ENCODE measurements at places on chromosomes 7 and 10.

DNA sequence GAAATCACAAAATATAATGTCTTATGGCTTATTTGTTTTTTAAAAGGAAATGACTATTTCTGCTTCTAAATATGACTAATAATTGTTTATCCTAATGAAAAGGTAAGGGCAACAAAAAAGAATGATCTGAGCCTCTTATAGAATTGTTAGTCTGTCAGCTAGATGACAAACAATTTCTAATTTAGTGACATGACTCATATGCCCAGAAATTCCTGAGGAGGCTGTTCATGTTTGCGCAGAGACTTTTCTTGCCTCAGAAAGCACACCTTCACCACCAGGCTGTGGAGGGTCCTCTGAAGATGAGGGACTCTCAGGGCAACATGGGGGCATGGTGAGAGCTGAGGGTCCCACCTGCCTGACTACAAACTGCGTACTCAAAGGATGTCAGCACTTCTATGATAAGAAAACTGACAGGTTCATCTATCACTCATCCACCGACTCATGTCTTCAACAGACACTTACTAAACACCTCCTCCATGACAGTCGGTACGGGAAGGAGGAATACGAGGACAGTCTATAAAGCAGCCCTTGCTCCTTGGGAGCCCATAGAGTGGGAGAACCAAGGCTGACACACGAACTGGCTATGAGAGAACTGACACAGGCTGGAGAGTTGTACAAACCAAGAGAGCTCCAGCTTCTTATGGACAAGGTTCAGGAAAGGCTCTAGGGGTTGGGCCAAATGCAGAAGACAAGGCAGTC lies 102.0 kb downstream of the PKD1L1 start:
- DNase-seq, result no peak

DNA sequence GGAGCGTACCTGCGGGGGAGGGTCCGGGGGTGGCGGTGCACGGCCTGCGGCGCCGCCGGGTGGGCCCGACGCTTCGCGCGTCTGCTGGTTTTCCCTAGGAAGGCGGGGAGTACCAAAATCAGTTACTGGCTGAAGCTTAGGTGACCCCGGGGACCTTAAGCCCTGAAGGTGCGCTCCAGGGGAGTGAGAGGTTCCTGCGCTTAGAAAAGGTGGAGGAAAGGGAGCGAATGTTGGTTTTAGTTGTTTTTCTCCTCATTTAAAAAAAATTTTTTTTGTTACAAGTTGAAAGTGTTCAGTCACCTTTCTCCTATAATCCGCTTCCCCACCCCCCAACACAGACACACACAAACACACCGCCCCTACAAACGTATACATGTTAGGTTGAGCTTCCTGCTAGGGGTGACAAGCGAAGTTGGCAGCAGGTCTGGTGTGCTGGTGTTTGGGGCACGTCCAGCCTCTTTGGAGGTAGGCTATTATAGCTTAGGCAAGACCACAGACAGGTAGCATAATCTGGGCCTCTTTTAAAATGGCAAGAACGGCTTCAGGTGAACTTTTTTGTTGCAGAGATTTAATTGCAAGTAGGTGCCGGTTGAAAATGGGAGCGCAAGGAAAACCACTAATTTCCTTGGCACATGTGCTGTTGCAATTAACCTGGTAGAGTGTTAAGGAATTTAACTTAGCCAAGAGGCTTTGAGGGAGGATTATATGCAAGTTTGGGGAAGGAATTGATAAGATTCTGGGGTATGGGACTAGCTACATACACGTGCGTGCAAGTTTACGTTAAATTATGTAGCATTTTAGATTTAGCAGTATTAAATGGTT lies 945 bp downstream of the ADD3 start:
- peak; percentile 29 for DNase-seq

DNA sequence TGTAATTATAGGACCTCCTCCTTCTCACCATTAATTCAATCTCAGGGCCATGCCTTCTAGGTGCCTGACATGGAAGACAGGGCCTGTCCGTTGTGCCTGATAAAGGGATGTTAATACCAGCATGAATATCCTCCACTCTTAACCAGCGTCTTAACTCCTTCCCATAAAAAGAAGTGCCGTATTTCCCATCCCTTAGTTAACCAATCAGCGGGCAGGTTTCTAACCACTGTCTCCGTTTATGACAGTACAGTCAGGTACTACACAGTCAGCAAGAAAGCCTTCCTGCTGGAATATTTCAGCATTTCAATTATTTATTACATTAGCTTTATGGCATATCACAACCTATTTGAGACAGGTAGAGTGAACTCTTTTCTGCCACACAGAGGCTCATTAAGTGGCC lies 308.6 kb upstream of the FZD8 start:
- DNase-seq, result no peak

GRCh38 chr7:34841326-34841725 lies 183.3 kb downstream of the NPSR1 start:
- no peak for DNase-seq

GRCh38 chr10:34593930-34594329 lies 221.2 kb downstream of the PARD3 start:
- no peak for DNase-seq

DNA sequence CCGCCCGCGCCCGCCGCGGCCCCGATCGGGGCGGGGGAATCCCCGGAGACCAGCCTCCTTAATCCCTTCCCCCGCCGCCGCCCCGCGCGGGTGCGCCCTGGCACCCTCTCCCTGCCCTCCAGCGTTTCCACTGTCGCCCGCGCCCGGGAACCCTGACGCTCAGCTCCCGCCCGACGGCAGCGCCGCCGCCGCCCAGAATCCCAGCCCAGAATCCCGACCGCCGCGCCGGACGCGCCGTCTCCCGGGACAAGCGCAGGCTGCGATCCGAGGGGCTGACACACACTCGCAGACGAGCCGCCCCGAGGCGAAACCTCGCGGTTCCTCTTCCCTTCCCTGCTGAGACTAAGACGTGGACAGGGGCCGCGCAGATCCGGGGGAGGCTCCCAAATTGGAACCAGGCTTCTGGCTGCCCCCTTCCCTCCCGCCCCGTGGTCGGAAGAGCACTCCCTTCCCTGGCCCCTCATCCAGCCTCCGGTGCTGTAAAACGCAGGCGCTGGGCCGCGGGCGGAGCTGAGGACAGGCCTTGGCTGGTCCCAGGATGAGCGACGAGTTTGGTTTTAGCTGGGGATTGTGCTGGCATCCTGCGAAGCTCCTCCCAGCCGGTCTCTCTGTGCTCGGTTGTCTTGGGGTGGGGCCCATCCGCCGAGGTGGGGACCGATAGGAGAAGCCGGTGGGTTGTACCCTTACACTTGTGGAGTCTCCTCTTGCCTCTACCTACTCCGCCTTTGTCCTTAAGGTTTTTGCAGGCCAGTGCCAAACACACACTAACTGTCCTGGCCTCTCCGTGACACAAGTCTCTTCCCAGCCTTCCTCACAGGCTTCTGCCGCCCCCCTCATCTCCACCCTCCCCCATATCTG lies 1.1 kb downstream of the MARVELD1 start:
- peak; percentile 41 for DNase-seq

GRCh38 chr10:49076319-49076718 lies 39.0 kb downstream of the VSTM4 start:
- no peak for DNase-seq

- DNase-seq, result no peak
These were observed 59.9 kb downstream of the ALOX5 start for GRCh38 chr10:45433716-45434469.

DNA sequence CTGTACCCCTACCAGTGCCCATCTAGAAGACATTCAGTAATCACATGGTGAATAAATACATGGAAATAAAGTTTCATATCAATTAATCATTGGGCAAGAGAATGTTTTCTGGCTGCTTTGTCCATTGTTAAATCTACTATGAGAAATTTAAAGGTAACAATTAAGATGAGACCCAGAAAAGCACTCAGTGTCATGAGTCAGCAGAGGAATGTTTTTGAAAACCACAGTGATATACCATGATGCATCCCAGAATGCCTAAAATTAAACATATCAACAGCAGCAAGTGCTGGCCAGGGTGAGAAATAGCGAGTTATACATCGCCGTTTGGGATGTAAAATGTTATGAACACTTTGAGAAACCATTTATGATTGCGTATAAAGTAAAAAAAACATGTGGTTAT lies 825.3 kb upstream of the C7orf33 start:
- no peak for DNase-seq

DNA sequence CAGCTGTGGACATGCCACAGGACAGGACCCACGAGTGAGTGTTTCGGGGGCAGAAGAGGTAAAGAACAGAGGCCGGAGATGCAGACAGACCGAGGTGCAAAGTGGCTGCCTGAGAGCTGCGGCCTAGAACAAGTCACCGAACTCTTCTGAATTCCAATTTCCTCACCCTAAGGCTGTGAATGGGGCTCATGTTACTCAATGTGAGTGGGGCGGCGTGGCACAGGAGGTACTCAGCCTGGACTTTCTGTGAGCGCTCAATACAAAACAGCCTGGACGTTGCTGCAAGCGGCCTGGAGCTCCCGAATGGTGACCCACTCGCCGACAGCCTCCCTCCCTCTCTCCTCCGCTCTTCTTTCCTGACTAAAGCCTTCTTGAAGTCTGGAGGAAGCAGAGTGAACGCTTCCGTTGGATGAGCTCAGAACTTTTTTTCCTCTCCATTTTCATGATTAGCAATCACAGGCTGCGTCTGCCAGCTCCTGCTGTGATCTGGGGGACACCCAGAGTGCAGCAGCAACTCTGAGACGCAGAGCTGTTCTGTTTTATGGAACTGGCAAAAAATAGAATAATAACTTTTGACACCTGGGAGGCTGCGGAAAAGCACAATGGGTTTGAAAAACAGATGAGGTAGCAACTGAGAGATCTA lies 108.5 kb downstream of the PTPRN2 start:
- DNase-seq, result no peak

GRCh38 chr10:131421381-131421780 lies 109.9 kb upstream of the TCERG1L start:
- DNase-seq, result no peak

DNA sequence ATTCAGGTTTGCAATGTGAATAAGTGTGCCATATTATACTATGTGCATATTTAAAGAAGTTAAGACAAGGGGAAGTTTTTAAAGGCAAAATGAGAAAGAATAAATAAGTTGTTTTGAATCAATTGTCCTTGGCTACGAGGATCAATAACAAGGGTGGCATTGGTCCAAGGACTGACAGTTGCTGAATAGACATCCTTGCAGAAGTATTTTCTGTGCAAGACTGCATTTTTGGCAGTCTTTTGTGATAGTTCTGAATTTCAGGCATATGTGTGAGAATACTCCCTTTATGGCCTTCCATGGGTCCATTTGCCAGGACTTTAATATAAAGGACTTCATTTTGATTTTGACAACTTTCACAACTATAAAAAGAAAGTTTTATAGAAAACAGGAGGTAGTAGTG lies 5.4 kb upstream of the LIPA start:
- DNase-seq, result no peak

GRCh38 chr10:67077376-67077775 lies 151.5 kb downstream of the LRRTM3 start:
- no peak for DNase-seq

DNA sequence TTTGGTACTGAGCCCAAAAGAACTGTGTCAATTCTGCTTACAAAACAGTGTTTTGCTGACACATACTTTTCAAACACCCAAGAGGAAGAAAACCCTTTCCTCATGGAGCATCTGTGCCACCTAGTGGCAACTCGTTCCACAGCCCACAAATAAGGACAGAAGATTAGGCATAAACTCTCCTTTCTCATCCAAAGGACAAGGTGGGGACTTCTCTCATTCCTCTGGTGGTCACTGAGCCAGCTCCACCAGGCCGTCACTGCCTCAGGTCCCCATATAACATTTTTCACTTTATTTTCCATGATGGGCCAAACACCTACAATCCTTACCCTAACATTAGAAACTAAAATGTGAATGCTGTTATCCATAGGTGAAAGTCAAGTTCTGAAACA lies 76.9 kb downstream of the RNF216 start:
- DNase-seq, result peak; percentile 69

GRCh38 chr7:75559355-75559975 lies 67.3 kb downstream of the SPDYE5 start:
- no peak for DNase-seq

- DNase-seq, result no peak
These were observed 538 bp downstream of the AHCYL2 start for GRCh38 chr7:129225206-129225930.

DNA sequence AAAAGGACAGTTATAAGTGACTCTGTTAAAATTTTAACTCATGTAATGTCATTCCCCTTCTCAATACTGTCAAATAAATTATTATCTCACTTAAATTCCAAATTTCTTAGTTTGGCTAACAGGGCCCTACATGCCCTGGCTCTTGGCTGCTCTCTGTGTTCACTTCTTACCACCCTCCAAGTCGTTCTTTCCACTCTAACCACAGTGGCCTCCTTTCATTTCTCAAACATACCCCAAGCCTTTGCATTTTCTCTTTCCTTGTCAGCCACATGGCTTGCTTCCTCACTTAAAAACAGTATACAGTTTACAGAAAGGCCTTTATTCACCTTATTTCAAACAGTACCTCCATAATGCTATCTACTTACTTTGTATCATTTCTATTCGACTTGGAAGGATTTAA lies 737.1 kb upstream of the ZWINT start:
- DNase-seq, result no peak

- no peak for DNase-seq
These were observed 254.0 kb downstream of the KLF6 start for GRCh38 chr10:3530783-3531645.

- DNase-seq, result no peak
These were observed 195.0 kb upstream of the STK17A start for GRCh38 chr7:43387932-43388331.

GRCh38 chr7:28903730-28904577 lies 54.2 kb downstream of the TRIL start:
- no peak for DNase-seq

DNA sequence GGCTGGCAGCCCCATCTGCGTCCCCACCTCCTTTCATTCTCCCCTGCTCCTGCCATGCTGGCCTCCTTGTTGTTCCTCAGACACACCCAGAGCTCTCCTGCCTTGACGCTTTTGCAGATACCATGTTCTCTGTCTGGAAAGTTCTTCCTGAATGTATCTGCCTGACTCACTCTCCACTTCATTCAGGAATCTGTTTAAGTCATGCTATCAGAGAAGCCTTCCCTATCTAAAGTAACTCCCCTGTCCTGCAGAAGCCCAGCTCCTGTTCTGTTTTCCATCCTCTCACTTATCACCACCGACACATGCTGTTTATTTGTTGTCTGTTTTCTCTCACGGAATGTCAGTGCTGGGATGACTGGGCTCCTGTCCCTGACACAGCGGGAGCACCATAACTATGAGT lies 82.0 kb downstream of the AFAP1L2 start:
- no peak for DNase-seq

GRCh38 chr10:71638822-71639719 lies 80.5 kb downstream of the C10orf105 start:
- DNase-seq, result no peak

- no peak for DNase-seq
These were observed 133.7 kb downstream of the DIP2C start for GRCh38 chr10:555682-556350.
